Activated T-helper 1 cell treated with Interleukin-2 at 50 U/mL for 16 hours (primary cell): ENCODE measurements at places on chromosomes 3 and 15.

DNA sequence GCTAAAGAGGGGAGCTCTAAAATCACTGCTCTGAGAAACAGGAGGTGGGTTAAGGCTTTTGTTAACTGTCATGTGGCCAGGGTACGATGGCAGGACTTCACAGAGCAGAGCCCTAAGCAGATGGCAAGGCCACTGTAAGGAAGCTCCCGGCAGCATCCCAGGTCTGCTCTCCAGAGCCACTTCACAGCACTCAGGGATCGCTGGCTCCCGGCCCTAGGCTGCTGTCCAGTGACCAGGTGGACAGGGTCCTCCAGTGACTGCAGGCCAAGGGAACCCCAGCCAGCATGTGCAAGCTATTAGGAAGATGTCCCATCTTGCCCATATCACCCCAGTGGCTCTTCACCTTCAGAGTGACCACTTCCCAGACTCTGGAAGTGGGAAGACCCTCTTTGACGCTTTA is 10.4 kb downstream of the TMEM41A start:
- DNase-seq = no peak

GRCh38 chr15:63870487-63871209 is 36.9 kb upstream of the HERC1 start:
- DNase-seq = no peak

DNA sequence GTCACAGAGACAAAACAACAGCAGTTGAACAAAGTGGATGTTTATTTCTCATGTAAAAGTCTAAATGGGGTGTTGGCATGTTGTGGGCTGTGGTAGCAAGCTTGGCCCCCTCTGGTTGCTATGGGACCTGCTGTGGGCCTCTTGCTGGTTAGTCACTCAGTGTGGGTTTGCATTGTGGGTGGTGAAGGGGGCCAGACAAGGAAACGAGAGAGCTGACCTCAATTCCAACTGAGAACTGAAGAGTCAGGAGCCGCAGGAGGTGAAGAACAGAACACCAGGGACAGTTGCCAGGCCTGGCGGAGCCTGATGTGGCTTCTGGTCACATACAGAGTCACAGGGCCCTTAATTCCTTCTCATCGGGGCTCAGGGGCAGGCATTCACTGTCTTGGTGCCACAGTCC is 1.9 kb upstream of the ADPGK start:
- no peak for DNase-seq

GRCh38 chr15:38225381-38225780 is 27.3 kb upstream of the SPRED1 start:
- DNase-seq = no peak

DNA sequence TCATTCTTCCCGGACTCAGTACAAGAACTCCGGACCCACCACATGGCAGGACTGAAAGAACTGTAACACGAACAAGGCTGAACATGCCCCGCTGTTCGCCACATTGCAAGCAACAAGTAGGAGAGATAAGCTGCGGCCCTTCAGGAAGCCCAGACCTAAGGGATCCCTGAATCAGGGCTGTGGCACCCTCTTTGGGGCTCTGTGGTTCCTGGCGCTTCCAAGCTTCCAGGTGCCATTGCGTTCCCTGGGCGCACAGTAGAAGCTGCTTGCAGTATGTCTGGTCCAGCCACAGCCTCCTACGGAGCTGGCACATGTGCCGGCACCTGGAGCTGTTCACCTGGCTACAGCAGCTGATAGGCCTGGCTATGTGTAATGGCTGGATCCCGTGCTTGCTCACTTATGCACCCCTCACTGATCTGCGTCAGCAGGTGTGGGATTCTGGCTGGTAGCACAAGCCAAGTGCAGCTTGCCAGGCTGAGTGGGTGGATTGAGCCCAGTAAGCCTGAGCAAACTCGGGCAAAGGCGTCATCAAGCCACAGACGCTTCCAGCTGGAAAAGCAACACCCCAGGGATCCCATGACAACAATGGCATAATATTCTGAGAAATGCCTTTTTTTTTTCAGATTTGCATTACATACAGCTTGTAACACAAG is 748.6 kb upstream of the GBE1 start:
- DNase-seq = no peak

- no peak for DNase-seq
Observed at GRCh38 chr3:13791198-13792050, 88.4 kb downstream of the WNT7A start.

- no peak for DNase-seq
Observed at GRCh38 chr15:73832657-73833056, 40.7 kb upstream of the TBC1D21 start.
